Activated CD4-positive, alpha-beta T cell treated with anti-CD3 and anti-CD28 coated beads for 48 hours (primary cell): ENCODE measurements at places on chromosomes 1 and 21.

DNA sequence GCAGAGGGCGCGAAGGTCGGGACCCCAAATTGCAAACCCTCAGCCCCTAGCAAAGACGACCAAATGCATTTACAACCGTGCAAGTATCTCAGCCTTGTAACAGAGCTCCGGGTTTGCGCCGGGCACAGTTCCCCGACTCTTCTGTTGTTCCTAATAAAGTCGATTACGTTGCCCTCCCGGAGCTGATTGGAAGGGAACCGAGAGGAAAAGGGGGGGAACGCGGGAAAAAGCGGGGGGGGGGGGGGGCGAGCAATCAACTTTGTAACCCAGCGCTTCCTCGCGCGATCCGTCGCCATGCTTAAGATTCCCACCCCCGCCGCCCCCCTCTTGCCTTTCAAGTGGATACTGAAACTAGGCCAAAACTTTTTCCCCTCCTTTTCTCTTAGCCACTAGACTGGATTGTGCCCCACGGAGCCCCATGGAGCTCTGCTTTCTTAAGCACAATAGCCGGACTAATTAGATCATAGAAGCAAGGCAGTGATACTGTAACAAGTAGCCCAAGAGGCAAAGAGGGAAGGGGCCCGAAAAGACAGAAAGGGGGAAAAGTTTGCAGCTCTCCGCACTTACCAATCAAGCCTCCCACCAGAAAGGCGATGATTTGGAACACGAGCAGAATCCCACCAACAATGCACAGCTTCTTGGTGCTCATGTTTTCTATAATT is 565 bp downstream of the WLS start:
- DNase-seq: no peak

DNA sequence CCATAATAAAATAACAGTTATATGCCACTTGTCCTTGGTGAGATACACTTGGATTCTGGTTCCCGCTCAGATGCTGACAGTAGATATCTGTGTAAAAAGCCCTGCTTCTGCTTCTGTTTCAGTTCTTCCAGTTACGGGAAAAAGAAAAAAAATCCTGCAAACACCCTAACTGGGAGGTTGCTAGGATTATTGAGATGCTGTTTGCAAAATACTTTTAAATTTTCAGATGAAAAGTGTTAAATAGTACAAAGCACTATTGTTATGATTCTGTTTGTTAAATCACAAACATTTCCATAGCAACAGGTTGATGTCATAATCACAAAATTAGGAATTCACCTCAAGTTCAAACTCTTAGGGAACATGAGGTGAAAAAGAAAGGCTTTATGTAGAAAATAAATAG is 232.3 kb downstream of the HMCN1 start:
- DNase-seq: no peak

DNA sequence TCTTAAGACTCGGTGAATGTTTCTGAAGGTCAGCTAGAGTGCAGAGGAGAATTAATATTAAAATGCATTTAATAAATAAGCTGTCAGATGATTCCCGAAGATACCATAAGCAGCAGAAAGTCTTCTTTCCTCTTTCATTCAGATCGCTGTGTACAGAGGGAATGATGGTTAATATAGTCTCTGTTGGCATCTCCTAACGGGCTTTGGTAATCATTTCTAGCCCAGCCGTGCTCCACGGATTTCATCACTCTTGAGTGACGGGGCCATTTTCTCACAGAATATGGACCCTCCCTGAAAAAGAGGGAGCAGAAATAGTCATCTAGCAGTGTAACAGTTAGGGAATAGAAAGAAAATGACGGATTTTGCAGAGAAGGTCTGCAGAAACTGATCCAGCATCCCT is 103.1 kb downstream of the ST6GALNAC3 start:
- DNase-seq: no peak

DNA sequence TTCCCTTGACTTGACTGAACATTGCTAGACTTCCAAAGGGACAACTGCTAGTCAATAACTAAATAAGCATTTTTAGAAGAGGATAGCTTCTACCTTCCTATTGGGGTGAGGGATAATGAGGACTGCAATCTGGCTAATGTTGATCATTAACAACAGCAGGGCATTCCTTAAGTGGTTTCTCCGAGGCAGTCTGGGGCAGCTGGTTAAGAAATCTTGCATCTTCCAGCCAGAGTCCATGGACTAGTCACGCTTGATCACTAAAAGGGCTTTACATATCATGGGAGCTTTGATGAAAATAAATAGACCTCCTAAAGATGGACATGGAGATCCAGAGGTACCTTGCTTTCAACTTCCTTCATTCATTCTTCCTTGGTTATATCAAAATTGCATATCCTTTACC is 329.4 kb upstream of the ESRRG start:
- DNase-seq: no peak

DNA sequence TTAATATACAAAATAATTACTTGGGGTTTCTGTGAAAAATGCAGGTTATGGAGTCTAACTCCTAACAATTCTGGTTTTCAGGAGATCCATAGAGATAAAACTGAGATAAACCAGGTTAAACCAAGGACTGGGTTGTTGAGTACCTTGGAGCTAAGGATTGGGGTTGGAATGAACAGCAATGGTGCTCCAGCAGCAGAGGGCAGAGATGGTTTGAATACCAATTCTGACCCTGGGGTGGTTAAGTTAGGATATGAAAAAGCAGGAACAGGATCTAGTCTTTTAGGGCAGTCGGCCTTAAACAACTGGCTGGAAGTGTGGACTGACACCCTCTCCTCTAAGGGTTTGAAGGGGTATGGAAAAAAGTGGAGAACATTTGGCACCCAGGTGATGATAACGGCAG is 53.0 kb downstream of the UROD start:
- DNase-seq: no peak

DNA sequence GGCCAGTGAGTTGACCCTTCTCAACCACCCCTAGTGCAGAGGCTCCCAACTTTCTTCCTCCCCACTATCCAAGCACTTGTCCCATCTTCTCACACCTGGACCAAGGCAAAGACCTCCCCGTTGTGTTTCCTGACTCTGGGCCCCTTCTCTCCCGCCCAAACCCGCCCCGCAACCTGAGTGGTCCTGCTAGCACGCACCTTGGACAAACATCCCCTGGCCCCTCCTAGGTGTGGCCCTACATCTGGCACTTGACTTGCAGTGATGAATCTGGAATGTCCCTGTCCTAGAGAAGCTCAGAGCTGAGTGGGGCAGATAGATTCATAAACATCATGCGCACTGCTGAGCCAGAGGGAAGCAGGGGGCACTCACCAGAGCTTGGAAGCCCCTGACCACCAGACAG is 2.3 kb downstream of the SLC5A9 start:
- DNase-seq: no peak

GRCh38 chr1:177270863-177271262 is 100.1 kb downstream of the BRINP2 start:
- no peak for DNase-seq
